NCI-H2081 (cell line): ENCODE measurements at places on chromosomes 6 and 20.

GRCh38 chr6:12051861-12052368, 39.8 kb downstream of the HIVEP1 start:
- no peak for DNase-seq

DNA sequence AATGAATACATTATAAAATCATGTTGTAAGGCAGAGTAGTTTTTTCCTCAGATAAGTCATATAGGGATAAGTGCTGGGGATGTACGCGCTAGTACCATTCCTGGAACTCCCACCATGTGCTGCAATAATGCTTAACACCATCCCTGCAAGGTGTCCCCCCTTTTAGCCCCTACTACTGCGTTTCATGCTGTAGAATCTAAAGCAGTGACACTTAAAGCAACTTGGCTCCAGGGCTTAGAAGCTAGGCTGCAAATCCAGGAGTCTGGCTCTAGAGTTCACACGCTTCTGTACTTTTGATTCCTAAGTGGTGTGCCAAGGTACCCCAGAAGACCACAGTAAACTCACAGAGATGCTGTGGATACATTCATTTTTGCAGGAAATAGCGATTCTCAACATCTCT, 183.1 kb downstream of the DOK5 start:
- DNase-seq, result no peak

GRCh38 chr20:44641325-44641724, 10.2 kb downstream of the ADA start:
- DNase-seq, result no peak

GRCh38 chr6:12473494-12473893, 183.3 kb downstream of the EDN1 start:
- no peak for DNase-seq

- DNase-seq, result no peak
Measured at GRCh38 chr6:19070520-19070919, 683.4 kb downstream of the RNF144B start.

DNA sequence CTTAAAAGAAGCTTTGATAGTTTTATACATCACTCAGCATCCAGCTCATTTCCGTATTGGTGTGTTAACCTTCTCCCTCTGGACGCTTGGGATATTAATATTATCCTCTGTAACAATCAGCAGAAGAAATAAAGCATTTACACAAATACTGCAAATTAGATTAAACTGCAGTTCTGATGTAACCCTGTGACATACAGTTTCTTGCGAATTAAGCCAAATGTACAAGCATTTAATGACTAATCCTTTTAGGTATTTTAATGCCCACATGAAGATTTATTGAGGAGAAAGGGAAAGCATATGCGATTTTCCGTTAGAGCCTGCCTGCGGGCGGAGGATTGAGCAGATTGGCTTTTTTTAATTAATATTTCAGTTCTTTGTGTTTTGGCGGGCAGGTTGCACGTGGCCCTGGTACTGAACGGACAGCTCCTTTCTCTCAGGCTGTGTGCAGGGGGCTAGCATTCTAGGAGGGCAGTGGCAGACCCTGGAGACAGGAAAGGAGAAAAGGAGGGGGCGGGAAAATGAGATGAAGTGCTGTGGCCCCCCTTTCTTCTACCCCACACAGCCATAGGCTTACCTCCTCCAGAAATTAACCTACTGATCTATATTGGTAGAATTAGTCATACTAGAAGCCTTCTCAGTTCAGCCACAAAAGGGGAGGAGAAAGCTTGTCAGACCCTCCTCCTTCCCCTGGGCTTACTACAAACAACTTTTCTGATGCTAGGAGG, 14.1 kb upstream of the TFAP2D start:
- DNase-seq, result no peak

DNA sequence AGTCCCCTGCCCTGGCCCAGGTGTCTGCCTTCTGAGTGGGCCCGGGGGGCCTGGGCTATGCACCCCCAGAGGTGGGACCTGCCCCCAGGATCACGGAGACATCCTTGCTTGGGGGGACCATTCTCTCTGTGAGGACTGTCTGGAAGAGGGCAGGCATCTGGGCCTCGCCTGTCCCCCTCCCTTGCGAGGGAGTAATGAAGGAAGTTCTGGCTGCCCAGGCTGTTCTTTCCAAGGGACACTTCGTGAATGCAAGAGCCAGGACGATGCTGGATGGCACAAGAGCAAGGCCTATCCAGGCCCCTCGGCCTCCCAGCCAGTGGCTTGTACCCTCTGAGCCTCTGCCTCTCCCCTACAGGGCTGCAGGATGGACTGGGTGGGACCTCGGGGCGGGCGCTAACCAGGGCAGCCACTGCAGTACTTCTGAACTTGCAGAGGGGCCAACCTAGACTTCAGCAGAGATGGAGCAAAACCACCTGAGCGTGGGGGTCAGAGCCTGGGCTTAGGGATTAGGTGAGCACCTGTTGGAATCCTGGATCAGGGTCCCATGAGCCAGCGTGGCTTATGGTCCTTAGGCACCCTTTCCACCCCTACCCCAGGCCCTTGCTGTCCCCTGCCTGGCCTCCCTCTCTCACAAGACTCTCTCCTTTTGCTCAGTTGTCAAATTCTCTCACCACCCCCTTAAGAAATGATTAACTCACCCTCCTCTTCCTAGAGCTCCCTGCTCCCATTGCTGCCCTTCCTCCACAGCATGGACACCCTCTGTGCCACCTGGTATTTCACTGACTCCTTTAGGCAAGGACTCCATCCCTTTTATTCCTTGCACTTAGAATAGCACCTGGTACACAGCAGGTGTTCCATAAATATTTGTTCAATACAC, 53.2 kb downstream of the CTCFL start:
- no peak for DNase-seq

GRCh38 chr20:15333170-15333569, 995.8 kb upstream of the FLRT3 start:
- DNase-seq, result no peak

GRCh38 chr20:24873025-24873620, 75.9 kb upstream of the CST7 start:
- DNase-seq, result no peak

DNA sequence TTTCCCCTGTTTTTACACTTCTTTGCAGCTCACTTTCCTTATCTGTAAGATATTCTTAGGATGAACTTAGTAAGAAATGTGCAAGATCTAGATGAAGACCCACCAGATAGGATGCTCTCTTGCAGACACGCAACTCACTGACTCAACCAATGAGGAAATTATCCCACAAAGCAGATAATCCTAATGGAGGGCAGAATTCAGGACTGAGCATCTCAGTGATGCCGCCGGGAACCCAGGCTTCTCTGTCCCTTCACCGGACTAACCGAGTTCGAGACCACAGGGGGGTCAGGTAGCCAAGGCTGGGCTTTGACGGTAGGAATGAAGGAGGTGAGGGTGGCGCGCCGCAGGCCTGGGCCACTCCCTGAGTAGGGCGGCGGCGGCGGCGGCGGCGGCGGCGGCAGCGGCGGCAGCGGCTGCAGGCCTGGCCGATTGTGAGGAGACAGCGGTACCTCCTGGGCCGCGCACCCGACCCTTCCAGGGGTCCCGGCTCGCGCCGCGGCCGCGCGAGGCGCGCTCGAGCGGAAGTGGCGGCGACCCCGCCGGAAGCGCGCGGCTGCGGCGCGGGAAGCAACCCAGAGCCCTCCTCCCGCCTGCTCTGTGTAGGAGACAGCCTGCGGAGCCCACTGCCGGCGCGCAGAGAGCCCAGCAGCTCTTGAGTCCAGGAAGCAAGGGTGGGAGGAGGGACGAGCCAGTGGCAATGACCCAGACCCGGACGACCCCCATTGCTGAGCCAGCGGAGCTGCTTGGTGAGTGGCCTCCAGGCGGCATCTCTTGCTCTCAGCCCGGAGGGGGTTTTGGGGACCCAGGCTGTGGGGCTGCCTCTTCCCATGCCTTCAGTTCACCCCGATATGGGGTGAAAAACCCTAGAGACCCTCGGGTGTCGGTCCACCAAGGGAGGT, at the start of gene KHDC1:
Gene KHDC1 (minus strand): TSS at position 526 of the 899 bp plus-strand sequence. CDS start 20,679 bp downstream, outside the sequence.
- DNase-seq, result peak; percentile 75

- no peak for DNase-seq
Measured at GRCh38 chr20:12593342-12593873, 415.4 kb upstream of the SPTLC3 start.

- no peak for DNase-seq
Measured at GRCh38 chr20:8917084-8917483, 151.8 kb upstream of the PLCB4 start.

- no peak for DNase-seq
Measured at GRCh38 chr20:3135507-3136070, 24.1 kb downstream of the FASTKD5 start.

GRCh38 chr6:131424016-131424415, 149.0 kb upstream of the ARG1 start:
- DNase-seq, result no peak

DNA sequence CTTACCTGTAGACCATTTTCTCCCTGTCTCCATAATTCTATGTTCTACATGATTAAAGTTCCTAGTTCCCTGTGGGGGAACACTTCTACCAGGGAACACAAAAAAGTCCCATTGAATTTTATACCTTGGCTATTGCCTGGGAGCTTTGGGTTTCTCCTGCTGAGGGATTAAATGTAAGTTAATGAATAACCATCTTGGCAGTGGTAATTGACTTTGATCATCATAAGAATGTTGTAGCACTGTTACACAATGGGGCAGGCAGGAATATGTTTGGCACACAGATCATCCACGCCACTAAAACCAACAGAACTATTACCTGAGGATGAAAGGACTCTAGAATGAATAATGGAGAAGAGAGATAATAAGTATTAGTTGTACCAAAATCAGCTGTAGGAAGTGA, 1106.2 kb upstream of the GJE1 start:
- no peak for DNase-seq

- no peak for DNase-seq
Measured at GRCh38 chr20:11277170-11277569, 603.4 kb upstream of the JAG1 start.

- no peak for DNase-seq
Measured at GRCh38 chr20:57491373-57491772, 33.6 kb downstream of the CTCFL start.

DNA sequence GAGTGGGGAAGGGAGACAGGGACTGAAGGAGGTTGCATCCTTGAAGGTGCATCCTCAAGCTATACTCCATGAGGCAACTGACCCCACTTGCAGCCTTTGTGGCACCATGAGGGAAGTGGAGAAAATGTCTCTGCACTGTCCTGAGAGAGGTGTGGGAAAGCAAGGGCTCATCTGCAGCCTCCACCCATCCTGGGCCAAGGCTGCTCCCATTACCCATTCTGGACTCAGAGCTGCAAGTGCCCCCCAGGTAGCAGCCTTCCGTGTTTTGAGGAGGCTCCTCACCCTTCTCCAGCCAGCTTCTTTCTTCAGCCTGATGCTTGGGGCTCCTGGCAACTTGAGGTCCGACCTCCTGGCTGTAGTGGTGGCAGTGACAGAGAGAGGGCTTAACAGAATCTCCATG, 294.6 kb downstream of the CDH26 start:
- no peak for DNase-seq

GRCh38 chr6:152943260-152943897, 39.5 kb downstream of the FBXO5 start:
- DNase-seq, result no peak

- DNase-seq, result no peak
Measured at GRCh38 chr6:36523936-36524499, 23.3 kb downstream of the STK38 start.

- no peak for DNase-seq
Measured at GRCh38 chr6:92827104-92827503, 592.3 kb downstream of the EPHA7 start.

GRCh38 chr6:2448826-2449571, 203.6 kb upstream of the GMDS start:
- peak; percentile 68 for DNase-seq

DNA sequence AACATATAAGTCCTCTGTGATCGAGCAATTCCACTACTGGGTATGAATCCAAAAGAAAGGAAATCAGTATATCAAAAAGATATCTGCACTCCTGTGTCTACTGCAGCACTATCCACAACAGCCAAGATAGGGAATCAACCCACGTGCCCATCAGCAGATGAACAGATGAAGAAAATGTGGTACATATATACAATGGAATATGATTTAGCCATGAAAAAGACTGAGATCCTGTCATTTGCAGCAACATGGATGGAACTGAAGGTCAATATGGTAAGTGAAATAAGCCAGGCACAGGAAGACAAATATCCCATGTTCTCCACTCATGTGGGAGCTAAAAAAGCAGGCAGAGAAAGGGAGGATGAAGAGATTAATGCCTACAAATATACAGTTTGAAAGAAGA, 95.7 kb upstream of the POPDC3 start:
- DNase-seq, result no peak

GRCh38 chr6:6590530-6590929, 2.0 kb downstream of the LY86 start:
- DNase-seq, result no peak

- DNase-seq, result no peak
Measured at GRCh38 chr20:43560974-43561373, 2.1 kb downstream of the SGK2 start.

DNA sequence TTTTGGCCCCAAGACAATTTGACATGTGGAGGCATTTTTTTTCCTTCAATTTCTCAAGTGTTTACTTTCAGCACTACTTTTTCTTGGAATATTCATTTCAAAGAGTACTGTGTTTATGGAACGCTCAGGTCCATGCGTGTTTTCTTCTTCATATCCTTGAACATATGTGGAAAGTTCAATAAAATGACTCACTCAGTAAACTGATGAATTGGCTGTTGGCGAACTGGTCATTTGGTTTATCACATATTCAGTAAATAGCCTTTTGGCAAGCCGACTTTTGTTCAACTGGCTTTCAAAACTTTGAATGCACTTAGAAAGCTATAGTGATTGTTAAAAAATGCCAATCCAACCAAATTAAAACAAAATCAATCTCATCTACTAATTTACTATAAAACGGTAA, 964.6 kb upstream of the SLC35B3 start:
- no peak for DNase-seq

- no peak for DNase-seq
Measured at GRCh38 chr6:148435386-148435785, 92.7 kb downstream of the SASH1 start.

DNA sequence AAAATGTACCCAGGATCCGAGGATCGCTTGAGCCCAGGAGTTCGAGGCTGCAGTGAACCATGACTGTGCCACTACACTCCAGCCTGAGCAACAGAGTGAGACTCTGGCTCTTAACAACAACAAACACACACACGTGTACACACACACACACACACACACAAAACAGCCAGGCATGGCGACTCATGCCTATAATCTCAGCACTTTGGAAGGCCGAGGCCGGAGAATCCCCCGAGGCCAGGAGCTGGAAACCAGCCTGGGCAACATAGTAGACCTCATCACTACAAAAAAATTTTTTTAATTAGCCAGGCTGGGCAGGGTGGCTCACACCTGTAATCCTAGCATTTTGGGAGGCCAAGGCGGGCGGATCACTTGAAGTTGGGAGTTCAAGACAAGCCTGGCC, 23.3 kb upstream of the ARFGEF2 start:
- no peak for DNase-seq

GRCh38 chr6:34132486-34133185, 13.3 kb downstream of the GRM4 start:
- no peak for DNase-seq

- DNase-seq, result no peak
Measured at GRCh38 chr6:47967843-47968242, 143.2 kb downstream of the PTCHD4 start.

- DNase-seq, result peak; percentile 12
Measured at GRCh38 chr6:13146442-13146841, 181.9 kb downstream of the TBC1D7 start.
